ENCODE measurements at places on chromosomes 4 and X.

GRCh38 chr4:2401610-2401983, 16.8 kb downstream of the ZFYVE28 start:
- DNase-seq, result no peak

GRCh38 chrX:29555465-29556091, 659.8 kb upstream of the MAGEB2 start:
- no peak for DNase-seq

DNA sequence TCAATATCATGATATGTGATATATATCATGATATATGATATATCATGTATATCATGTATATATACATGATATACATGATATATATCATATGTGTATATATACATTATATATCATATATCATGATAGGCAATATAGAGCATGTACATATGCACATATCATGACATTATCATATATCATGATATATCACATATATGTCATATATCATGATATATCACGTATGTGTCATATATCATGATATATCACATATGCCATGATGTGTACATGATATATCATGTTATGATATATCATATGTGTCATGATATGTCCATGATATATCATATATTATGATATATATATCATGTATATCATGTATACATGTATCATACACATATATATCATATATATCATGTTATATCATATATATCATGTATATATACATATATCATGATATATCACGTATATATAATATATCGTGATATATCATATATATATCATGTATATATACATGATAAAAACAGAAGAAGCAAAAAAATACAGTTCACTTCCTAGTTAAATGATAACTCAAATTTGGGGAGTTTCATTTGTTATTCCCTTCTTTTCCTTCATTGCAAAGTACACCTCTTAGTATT, 670.1 kb upstream of the EPHA5 start:
- DNase-seq, result no peak

DNA sequence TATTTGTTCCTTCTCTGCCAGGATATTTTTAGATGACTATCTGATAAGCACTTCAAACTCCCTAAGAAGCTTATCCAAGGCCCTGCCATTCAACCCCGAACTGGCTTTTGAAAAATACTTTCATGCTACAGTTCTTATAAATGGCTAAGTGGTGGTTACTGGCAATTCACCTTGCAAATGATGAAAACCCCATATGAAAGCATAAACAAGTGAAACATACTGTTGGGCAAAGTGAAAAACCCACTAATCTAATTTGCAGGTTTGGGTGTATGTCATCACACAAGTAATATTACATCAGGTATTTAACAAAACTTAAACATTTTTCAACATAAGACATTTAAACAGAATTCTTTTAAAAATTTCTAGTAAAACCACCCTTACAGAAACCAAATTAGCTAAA, 31.1 kb downstream of the TAPT1 start:
- no peak for DNase-seq

All from suppressor macrophage (primary cell).